ENCODE measurements at places on chromosomes 13 and 19.

GRCh38 chr19:3730457-3730958 lies 22.3 kb downstream of the TJP3 start:
- no peak for DNase-seq

GRCh38 chr19:53626976-53627375 lies 4.8 kb upstream of the DPRX start:
- no peak for DNase-seq

GRCh38 chr19:33472226-33472625 lies 49.4 kb downstream of the PEPD start:
- DNase-seq, result no peak

GRCh38 chr19:48953990-48954594 lies 583 bp upstream of the BAX start:
- DNase-seq, result no peak

DNA sequence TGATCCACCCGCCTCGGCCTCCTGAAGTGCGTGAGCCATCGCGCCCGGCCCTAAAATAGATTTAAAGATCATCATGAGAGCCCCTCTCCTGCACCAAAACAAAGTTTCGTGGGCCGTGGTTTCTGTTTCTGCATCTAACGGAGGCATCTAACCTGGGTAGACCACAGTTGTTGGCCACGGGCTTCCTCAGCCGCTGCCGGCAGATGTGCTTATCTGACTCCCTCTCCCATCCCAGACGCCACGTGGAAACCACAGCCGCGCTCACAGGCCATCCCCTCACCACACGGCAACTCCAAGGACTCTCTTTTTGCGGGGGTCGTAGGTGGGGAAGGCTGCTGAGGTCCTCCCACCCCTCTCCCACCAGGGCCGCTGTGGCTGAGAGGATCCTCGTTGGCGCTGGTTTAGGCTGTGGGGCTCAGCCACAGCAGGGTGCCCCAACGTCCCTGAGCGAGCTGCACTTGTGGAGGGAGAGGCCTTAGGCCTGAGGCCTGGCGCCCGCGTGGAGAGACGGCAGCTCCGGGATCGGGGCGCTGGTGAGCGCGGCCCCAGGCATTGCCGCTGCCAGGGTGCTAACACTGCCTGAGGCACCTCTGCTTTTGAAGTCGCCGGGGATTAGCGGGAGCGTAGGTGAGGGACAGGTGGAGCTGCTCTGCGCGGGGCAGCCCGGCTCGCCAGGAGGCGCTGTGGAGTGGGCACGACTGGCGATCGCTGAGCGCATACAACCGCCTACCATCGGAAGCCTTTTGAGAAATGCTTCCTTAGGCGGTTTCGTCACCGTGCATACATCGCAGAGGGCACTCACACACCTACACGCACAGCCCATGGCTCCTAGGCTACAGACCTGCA lies 8.9 kb downstream of the ZSCAN1 start:
- no peak for DNase-seq
